Tongue (tissue), 3 donors: ENCODE measurements at places on chromosomes 4 and X. TPM values are rescaled to one million over a fixed set of nuclear protein-coding genes. Genes with fewer than 3 reads are reported as not detected.

Gene CENPVL2
- total RNA-seq, result not detected

Gene CXCL3
- total RNA-seq, result 1.4 TPM

Gene ARHGEF38
- total RNA-seq, result 1.3 TPM

Gene DUSP9
- total RNA-seq, result not detected

Gene ERCC6L
- total RNA-seq, result 4.0 TPM

Gene TASL
- 0.41 TPM for total RNA-seq

Gene RHOXF1
- not detected for total RNA-seq
